Stimulated activated CD4-positive, alpha-beta T cell treated with anti-CD3 and anti-CD28 coated beads, Interleukin-4, amount 100 ng/mL, for 4 hours (primary cell): ENCODE measurements at places on chromosomes 12 and 14.

DNA sequence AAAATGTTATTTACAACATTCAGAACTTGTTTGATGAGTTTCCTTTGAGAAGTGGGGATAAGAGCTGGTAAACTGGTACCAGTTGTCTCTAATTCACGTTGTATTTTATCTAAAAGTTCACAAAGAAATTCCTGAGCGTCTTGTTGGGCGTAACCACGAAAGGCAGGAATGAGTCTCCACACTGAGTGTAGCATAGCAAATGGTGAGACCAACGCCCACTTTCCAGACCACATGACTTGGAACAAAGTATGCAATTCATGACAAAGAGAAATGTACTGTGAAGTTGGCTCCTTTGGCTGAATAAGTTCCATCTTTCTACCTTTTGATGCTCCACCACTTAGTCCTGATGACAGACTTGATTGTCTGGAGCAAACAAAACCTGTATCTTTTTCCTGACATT lies 18.4 kb downstream of the USP44 start:
- no peak for DNase-seq

DNA sequence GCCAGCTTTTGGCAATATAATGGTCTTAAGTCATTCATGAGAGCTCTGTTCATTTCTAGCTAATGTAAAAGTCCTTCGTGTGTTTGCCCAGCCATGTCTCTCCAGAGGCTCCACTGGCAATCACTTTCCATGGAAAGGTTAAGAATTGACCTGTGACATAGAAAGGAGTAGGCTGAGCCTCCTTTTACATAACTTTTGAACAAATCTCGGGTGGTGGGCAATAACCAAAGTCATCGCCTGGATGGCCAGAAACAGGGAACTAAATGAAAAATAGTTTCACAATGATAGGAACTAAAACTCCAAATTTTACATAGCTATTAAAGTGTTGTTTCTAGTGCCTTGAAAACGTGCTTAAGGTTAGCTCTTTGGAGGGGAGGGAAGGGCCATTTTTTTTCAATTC lies 6.5 kb downstream of the BHLHE41 start:
- DNase-seq = no peak

DNA sequence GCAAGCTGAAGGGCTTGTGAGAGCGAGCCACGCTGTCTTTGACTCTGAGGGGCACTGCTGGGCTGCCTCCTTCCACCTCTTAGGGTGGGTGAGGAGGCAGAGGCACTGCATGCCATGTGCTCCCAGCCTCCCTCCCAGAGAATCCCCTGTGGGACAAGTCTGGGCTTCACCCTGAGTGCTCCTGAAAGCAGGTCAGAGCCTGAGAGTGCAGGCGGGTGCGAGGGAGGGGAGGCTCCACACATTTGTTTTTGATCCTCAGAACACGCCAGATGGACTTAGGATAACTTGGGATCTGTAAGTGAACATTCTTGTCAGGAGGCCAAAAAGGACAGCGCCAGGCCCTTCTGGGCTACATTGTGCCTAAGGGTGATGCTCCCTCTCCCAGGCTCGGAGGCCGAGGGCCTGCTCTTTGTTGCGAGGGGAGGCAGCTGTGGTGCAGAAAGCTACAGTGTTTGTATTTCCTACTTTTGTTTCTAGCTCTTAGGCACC lies 155.4 kb downstream of the TMX1 start:
- no peak for DNase-seq

DNA sequence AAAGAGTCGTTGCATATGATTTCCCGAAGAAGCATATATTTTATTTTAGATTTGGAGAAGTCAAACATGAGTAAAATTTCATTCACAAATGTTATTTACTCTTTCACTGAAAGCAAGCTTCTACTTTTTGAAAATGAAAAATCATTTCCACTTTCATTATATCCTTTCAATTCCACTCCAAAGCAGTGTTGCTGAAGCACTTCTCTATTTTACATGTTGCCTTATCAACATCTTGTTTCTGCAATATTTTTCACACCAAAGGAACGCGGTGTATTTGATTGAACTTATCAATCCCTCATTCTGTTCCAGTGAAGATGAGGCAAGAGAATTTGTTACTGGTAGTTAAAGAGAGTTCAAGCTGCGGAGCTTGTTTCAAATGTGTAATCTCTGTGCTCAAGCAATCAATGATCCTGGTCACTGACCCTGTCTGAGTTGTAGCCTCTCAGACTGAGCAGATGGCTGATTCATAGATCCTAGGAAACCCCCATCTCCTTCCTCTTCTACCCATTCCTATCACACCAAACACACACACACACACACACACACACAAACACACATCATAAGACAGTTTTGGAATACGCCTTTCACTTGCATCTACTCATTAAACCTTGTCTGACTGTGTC lies 236.2 kb upstream of the FLRT2 start:
- no peak for DNase-seq

- DNase-seq = no peak
These were observed 56.0 kb downstream of the MSRB3 start for GRCh38 chr12:65334521-65334920.
